ENCODE measurements at places on chromosomes 3 and 15.
A peak's percentile ranks its signal among the peaks of the same experiment; 100 is the strongest.

- no peak for DNase-seq
Observed at GRCh38 chr15:89630260-89630659, 25.0 kb downstream of the KIF7 start.

- DNase-seq = no peak
Observed at GRCh38 chr3:40470701-40471100, 6.2 kb upstream of the ZNF619 start.

DNA sequence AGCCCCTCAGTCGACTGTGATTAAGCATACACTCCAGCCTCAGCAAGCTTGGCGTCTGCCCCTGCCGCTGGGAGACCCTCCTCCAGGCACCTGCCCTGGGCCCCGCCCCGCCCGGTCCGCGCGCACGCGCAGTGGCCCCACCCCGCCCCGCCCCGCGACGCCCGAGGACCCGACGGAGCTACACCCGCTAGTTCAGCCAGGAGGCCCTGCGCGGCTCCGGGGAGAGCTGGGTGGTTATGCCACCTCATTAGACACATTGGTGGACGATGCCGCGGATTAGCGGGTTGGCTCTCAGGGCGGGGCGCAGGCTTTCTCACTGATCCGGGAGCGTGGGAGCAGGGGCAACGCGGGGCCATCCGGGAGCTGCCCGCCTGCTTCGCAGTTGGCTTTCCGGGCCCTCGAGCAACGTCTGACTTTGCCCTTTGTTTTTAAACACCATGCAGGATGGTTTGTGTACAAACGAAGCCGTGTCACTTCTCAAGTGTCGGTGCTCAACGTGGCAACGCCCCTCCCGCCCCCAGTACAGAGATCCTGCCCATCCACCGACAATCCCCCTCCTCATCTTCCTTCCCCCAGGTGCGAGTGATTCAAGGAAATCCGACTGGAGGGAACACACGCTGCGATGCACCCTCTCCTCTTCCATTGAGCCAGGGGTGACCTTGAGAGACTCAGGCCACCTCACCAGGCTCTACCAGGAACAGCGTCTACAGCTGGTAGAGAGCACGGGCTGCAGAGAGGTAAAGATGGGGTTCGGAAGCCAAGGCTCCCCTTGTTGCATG is 109.3 kb downstream of the SHQ1 start:
- peak; percentile 67 for DNase-seq

DNA sequence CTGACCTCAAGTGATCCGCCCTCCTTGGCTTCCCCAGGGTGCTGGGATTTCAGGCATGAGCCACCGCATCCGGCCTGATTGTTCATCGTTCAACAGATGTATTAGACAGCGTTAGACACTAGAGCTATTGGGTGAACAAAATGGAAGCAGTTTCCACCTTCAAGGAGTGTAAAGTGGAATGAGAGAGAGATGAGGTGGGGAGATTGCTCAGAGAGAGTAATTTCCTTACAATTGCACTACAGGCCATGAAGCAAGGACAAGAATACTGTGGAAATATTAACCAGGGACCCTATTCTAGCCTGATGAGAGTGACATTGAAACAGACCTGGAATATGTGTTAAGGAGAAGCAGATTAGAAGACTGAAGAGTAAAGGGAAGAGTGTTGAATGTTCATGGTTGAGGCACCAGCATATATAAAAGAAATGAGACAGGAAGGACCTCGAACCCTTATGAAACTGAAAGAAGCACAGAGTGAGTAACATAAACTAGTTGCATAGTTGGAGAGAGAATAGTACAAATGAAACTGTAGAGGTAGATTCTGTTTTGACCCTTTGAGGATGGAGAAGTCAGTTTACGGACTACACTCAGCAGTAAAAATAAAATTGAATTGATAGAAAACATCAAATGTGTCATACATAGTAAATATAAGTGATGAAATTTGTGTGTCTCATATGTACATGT is 7.2 kb downstream of the RTF1 start:
- DNase-seq = no peak

DNA sequence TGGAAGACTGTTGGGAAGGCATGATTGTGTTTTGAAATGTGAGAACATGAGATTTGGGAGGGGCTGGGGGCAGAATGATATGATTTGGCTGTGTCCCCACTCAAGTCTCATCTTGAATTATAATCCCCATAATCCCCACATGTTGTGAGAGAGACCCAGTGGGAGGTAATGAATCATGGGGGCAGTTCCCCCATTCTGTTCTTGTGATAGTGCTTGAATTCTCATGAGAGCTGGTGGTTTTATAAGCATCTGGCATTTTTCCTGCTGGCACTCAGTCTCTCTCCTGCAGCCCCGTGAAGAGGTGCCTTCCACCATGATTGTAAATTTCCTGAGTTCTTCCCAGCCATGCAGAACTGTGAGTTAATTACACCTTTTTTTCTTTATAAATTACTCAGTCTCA is 430.5 kb downstream of the OTOL1 start:
- no peak for DNase-seq

GRCh38 chr3:63450634-63451363 is 172.7 kb downstream of the SYNPR start:
- DNase-seq = no peak

DNA sequence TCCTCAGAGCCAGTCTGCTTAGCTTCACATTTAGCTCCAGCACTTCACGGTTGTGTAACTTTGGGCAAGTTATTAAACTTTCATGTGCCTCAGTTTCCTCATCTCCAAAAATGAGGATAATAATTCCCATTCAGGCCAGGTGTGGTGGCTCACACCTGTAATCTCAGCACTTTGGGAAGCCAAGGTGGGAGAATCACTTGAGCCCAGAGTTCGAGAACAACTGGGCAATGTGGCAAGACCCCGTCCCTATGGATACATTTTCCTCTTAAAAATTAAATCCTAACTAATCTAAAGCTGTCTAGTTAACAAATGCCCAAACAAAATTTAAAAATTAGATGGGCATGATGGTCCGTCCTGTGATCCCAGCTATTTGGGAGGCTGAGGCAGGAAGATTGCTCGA is 7.2 kb downstream of the RCN2 start:
- DNase-seq = no peak

DNA sequence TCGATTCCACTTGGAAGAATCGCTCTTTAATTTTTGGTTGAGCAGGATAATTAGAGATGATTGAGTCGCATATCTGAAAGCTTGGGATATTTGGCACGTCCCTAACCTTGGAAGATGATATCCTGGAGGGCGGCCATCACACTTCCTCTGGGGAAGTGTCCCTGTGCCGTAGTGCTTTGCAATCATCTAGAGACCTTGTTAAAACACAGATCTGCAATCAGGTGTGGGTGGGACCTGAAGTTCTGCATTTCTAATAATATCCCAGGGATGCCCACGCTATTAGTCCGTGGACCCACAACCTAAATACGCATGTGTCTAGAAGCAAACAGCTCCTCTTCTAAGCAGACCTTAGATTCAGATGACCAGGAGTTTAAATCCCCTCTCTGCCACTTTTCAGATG is 20.5 kb downstream of the MYO1E start:
- no peak for DNase-seq

GRCh38 chr15:88998980-88999713 is 86.0 kb upstream of the MFGE8 start:
- no peak for DNase-seq

DNA sequence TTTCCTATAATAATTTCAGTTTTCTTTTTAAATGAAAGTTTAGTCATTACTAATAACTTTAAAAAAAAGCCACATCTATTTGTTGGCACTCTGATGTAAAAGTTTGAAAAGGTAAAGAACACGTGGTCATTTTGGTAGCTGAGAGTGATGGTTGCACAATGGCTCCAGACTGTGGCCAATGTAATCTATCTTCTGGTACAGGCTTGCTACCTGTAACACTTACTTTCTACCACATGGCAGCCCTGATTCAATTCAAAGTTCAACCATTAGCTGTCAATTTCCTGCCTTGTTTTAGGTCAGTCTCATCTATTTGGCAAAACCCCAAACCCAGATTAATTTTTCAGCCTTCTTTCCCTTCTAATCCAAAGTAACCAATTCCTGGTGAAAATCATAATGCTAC is 126.1 kb downstream of the TUSC7 start:
- no peak for DNase-seq

- no peak for DNase-seq
Observed at GRCh38 chr3:16673530-16673929, 68.3 kb upstream of the DAZL start.

DNA sequence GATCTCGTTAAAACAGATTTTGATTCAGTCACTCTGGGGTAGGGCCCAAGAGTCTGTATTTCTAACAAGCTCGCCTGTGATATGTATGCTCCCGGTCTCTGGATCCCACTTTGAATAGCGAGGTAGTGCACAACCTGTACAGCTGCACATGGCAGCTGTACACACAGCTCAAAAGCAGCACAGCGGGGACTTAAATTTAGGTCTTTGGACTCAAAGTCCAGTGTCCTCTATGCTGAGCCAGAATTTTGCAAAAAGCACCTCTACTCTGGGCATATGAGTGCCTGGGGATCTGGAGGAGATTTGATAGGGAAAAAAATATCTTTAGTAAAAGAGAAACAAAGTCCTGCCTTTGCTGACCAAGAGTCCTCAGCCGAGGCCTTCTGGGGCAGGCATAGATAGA is 83.1 kb downstream of the HMG20A start:
- DNase-seq = no peak

GRCh38 chr3:174538151-174538550 is 321.0 kb upstream of the NAALADL2 start:
- DNase-seq = no peak

DNA sequence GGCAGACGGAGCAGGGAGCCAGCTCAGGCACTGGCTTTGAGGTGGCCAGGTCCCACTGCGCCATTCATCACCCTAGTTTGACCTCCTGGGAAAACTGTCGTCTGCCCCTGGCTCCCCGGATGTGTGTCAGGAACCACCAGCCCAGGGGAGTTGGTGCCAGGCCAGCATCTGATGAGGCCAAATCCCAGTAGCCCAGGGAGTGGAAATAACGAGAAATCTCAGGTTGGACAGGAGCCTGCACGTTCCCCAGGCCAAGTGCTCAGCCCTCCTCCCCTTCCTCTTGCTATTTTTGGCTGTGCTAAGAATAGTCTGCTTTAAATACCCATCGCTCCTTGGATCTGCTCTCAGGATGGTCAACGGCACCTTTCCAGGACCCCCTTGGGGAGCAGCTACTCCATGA is 93.1 kb upstream of the RPL32 start:
- DNase-seq = no peak

- no peak for DNase-seq
Observed at GRCh38 chr15:81281766-81282605, 42.0 kb downstream of the STARD5 start.

DNA sequence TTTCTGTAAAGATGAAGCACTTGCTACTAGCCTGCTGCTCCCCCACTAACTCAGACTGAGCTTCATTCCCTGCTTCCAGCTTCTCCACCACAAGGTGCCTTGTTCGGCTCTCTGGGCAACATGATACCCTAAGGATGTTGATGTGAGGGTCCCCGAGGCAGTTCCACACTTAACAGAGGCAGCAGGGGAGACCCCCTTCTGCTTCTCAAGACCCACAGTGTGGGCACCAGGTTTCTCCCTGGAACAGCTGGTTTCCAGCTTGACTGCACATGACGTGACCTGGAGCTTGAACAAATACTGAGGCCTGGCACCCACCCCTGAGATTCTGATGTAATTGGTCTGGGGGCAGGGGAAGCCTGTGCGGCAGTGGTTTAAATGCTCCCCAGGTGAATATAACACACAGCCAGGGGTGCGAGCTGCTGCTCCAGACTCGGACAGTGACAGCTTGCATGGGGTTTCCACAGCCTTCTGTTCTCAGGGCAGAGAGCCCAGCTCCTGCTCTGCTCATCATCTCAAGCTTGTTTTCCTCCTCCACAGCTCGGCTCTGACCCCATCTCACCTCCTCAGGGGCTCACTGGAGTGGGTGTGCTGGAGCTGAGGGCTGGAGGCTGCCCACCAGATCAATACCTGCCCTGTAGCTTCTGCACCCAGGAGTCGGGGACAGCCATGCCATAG is 95.0 kb upstream of the HACD2 start:
- DNase-seq = no peak

GRCh38 chr3:194925614-194926013 is 239.9 kb downstream of the FAM43A start:
- no peak for DNase-seq

- DNase-seq = no peak
Observed at GRCh38 chr15:77552066-77552465, 80.6 kb downstream of the LINGO1 start.

GRCh38 chr15:95284933-95285421 is 1045.5 kb upstream of the NR2F2 start:
- DNase-seq = no peak

DNA sequence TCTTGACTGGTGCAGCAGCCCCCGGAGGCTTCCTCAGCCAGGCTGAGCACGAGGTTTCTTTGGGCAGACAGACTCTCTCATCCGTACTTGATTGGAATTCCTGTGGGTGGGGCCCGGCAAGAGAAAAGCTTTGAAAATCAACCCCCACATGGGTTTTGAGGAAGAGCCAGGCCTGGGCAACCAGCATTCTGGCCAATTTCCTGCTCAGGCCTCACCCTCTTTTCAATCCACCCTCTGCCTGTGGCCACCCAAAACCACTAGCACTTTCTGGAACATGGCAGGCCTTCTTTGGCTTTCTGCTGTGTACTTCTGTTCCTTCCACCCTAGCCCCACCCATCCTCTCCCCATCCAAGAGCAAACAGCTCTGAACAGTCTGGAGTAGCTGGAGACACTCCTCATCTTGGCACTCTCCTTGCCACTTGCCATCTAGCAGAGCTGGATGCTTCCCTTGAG is 5.9 kb downstream of the MYO5C start:
- DNase-seq = no peak

- DNase-seq = no peak
Observed at GRCh38 chr3:113663324-113663750, 33.1 kb downstream of the USF3 start.

DNA sequence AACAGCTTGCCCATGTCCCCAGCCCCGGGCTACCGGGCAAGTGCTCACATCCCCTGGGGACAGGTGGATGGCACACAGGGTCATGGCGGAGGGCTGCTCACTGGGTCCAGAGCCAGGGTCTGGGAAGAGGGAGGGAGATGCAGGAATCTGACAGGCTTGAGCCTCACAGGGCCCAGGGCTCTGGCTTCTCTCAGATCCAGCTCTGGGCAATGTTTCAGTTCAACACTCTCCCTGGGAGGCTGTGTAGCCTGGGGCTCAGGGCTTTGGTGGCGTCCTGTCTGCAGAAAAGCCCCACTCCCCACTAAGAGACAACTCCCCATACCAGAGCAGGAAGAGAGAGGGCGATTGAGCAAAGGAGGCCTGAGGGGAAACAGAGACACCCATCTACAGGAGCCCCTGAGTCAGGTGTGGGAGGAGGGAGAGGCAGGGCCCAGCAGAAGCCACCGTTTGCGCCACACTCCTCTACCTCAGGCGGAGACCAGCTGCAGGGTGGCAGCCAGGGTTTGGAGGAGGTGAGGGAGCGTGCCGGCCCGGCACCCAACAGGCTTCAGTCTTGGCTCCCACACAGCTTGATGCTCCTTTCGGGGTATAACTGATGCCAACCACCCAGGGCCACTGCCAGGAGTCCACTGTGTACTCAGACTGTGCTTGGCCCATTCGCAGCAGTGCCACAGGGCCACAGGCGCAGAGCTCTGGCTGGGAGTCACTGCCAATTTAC is 16.8 kb upstream of the SRP14 start:
- DNase-seq = no peak

- no peak for DNase-seq
Observed at GRCh38 chr3:43871627-43872245, 181.0 kb downstream of the ABHD5 start.

Measured in activated CD4-positive, alpha-beta T cell treated with anti-CD3 and anti-CD28 coated beads for 4 hours (primary cell).